ENCODE measurements at places on chromosomes 12 and 14.
A peak's percentile ranks its signal among the peaks of the same experiment; 100 is the strongest.

DNA sequence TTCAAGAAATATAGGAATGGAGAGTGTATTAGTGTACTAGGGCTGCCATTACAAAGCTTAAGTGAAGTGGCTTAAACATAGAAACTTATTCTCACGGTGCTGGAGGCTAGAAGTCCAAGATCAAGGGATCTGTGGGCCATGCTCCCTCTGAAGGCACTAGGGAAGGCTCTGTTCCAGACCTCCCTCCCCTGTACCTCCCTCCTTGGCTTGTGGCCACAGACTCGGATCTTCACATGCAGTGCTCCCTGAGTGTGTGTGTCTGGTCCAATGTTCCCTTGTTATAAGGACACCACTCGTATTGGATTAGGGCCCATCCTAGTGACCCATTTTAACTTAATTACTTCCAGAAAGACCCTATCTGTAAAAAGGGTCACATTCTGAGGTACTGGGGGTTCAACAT, 225.6 kb downstream of the VRK1 start:
- DNase-seq, result no peak
- no peaks in the 10 kb centered on the region for H3K4me1 ChIP-seq
- H3K36me3 ChIP-seq, result no peaks in the 10 kb centered on the region
- no peaks in the 10 kb centered on the region for H3K27me3 ChIP-seq

DNA sequence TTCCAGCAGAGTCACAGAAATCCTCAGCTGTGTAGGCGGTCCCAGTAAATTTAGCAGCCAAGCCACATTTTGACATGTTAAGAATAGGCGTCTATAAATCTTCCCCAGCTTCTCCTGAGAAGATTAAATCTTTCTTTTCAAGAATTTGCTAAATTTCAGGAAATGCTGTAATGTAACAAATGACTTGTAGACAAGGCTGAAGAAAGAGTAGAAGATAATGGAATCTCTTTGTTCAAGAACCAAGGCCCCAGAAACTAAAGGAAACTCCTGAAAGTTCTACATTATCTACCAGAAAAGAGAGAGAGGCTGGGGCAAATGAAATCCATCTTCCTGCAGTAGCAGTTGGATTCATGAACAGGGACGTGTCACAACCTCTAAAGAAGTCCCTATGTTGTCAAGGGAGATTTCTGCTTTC, 760.3 kb downstream of the NOVA1 start:
- no peaks in the 10 kb centered on the region for H3K27me3 ChIP-seq
- no peak overlapping the region for H3K4me3 ChIP-seq
- no peak overlapping the region for H3K27ac ChIP-seq
- H3K4me1 ChIP-seq, result no peaks in the 10 kb centered on the region
- DNase-seq, result no peak

GRCh38 chr14:98931911-98932310, 340.1 kb downstream of the BCL11B start:
- DNase-seq, result no peak
- peaks cover 3% of the 10 kb centered on the region for H3K4me1 ChIP-seq
- no peaks in the 10 kb centered on the region for H3K27me3 ChIP-seq
- H3K36me3 ChIP-seq, result no peaks in the 10 kb centered on the region
- no peak overlapping the region for H3K27ac ChIP-seq

- no peak overlapping the region for H3K27ac ChIP-seq
- no peaks in the 10 kb centered on the region for H3K36me3 ChIP-seq
- DNase-seq, result no peak
- no peaks in the 10 kb centered on the region for H3K4me1 ChIP-seq
- no peak overlapping the region for H3K4me3 ChIP-seq
These were observed 119.0 kb upstream of the CPSF6 start for GRCh38 chr12:69120354-69120753.

DNA sequence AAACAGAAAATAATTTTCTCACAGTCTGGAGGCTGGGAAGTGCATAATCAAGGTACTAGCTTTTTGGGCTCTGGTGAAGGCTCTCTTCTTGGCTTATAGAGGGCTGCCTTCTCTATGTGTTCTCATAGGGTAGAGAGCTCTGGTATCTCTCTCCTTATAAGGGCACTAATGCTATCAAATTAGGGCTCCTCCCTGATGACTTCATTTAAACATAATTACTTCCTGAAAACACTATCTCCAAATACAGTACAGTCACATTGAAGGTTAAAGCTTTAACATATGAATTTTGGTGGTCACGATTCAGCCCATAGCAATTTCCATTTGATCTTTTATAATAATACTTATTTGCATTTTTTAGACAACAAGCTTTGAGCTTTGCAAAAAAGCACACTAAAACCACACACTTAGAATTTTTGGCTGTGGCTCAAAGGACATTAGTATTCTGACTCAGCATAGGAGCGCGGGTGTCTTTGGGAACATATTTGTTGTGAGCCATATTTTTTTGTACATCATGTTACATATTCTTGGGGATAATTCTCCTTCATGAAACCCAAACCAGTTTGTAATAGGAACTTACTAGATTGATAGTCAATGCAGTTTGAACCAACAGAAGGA, 808.1 kb upstream of the FBXO33 start:
- no peaks in the 10 kb centered on the region for H3K27me3 ChIP-seq
- DNase-seq, result no peak
- no peak overlapping the region for H3K27ac ChIP-seq
- no peaks in the 10 kb centered on the region for H3K36me3 ChIP-seq
- no peak overlapping the region for H3K4me3 ChIP-seq
- H3K4me1 ChIP-seq, result no peaks in the 10 kb centered on the region

GRCh38 chr12:38373784-38374183, 57.2 kb downstream of the ALG10B start:
- DNase-seq, result no peak
- H3K4me3 ChIP-seq, result no peak overlapping the region
- H3K36me3 ChIP-seq, result no peaks in the 10 kb centered on the region
- H3K27ac ChIP-seq, result no peak overlapping the region

GRCh38 chr14:81401420-81402122, 1.4 kb upstream of the STON2 start:
- no peaks in the 10 kb centered on the region for H3K27me3 ChIP-seq
- no peaks in the 10 kb centered on the region for H3K36me3 ChIP-seq
- H3K4me1 ChIP-seq, result peaks cover 54% of the 10 kb centered on the region
- peak overlapping the region; percentile 87 for H3K27ac ChIP-seq
- H3K4me3 ChIP-seq, result no peak overlapping the region

- H3K27me3 ChIP-seq, result peaks cover 8% of the 10 kb centered on the region
- DNase-seq, result no peak
- H3K4me3 ChIP-seq, result no peak overlapping the region
- no peaks in the 10 kb centered on the region for H3K36me3 ChIP-seq
These were observed 25.0 kb upstream of the COCH start for GRCh38 chr14:30849354-30849753.

DNA sequence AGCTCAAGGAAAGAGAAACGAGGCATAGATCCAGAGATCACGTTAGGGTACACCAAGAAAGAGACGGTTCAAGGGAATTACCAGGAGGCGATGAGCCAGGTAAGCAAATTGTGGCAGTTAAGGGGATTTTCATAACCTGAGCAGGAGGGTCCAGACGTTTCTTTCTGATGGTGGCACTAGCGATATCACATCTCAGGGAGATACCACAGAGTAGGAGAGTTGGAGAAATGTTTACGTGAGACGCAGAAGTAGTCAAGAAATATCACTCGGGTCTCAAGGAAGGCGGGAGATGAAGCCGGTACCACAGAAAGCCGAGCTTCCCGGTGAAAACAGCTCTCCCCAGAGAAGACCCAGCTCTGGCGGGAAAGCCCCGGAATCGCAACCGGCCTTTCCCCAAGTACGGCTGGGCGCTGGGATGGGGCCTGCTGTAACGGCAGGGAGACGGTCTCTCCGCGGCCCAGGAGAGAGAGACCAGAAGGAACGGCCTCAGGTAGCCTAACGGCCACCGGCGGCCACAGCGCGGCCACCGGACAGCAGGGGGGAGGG, 485 bp downstream of the SENP1 start:
- no peak for DNase-seq
- peak overlapping the region; percentile 96 for H3K4me3 ChIP-seq
- H3K27me3 ChIP-seq, result no peaks in the 10 kb centered on the region
- H3K36me3 ChIP-seq, result no peaks in the 10 kb centered on the region
- peak overlapping the region; percentile 97 for H3K27ac ChIP-seq

DNA sequence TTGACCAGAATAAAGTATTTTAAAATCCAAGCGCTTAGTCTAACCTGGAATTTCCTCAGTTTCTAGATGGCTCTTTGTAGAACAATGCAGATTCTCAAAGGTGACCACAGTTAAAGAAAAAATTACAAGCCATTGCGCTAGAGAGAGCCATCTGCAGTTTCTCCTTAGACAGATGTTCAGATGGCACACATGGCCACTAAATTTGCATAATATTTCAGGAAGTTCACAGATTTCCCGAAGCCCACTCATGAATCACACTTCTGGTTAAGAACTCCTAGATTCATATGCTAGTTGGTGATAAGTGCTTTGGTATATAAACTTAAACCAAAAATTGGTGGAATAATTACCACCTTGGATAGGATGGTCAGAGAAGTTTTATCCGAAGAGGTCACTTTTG, 749 bp downstream of the AKAP3 start:
- no peaks in the 10 kb centered on the region for H3K36me3 ChIP-seq
- DNase-seq, result no peak
- H3K27me3 ChIP-seq, result no peaks in the 10 kb centered on the region
- peak overlapping the region; percentile 72 for H3K4me3 ChIP-seq
- H3K27ac ChIP-seq, result peak overlapping the region; percentile 90

GRCh38 chr14:52936437-52936836, 14.4 kb downstream of the FERMT2 start:
- H3K4me1 ChIP-seq, result no peaks in the 10 kb centered on the region
- H3K36me3 ChIP-seq, result no peaks in the 10 kb centered on the region
- no peak for DNase-seq
- no peak overlapping the region for H3K4me3 ChIP-seq
- no peak overlapping the region for H3K27ac ChIP-seq
- no peaks in the 10 kb centered on the region for H3K27me3 ChIP-seq

DNA sequence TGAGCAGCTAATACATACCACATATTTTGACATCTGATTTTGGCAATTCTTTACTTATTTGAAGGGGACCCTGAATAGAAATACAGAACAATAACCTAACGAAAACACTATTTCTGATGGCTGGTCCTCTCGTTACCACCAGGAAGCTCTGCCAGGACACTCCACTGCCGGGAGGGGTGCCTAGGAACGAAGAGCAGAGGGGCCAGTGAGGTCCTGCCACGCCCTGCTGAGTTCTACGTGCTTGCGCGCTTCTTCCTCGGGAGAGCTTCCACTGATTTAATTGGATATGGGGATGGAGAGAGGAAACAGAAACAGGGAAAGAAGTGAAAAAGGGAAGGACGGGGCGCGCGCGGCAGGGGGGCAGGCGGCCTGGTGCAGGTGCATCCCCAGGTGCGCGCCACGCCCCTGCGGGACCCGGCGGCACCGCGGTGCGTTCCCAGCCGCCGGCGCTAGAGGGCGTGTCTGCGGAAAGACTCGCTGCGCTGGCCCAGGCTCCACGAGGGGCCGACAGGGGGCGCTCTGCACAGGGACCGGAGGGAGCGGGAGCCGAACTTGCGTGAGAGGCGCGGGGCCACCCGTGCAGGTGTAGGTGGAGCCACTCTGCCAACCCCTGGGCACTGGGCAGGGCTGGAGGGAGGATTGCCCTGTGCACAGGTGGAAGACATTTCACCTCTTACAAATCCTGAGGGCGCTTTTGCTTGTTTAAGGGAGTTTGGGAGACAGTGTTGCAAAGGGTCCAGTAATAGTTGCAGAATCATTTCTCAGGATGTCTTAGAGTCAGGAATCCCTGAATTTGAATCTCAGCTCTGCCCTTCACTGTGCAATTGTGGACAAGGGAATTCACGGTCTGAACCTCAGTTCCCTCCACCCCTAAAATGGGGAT, 986.3 kb upstream of the TMEM132C start:
- peaks cover 22% of the 10 kb centered on the region for H3K27me3 ChIP-seq
- no peaks in the 10 kb centered on the region for H3K4me1 ChIP-seq
- DNase-seq, result no peak
- no peak overlapping the region for H3K27ac ChIP-seq

DNA sequence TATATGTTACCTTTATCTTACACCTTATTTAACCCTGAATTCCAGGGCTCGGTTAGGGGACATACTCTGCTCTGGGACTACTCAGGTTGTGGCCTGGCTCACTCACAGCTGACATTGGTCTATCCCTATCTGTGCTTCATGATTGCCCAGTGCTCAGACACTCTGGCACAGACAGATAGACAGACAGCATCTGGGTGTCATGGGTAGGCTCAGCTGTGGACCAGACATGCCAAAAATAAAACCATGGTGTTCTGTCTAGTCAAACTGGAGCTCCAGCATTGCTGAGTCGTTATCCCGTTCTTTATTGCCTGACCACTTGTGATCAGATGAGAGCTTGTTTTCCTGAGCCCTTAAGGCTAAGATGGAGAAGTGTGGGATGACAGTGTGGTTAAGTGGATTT, 29.0 kb downstream of the FBXW8 start:
- H3K36me3 ChIP-seq, result no peaks in the 10 kb centered on the region
- no peaks in the 10 kb centered on the region for H3K4me1 ChIP-seq
- H3K27ac ChIP-seq, result no peak overlapping the region
- no peak for DNase-seq

DNA sequence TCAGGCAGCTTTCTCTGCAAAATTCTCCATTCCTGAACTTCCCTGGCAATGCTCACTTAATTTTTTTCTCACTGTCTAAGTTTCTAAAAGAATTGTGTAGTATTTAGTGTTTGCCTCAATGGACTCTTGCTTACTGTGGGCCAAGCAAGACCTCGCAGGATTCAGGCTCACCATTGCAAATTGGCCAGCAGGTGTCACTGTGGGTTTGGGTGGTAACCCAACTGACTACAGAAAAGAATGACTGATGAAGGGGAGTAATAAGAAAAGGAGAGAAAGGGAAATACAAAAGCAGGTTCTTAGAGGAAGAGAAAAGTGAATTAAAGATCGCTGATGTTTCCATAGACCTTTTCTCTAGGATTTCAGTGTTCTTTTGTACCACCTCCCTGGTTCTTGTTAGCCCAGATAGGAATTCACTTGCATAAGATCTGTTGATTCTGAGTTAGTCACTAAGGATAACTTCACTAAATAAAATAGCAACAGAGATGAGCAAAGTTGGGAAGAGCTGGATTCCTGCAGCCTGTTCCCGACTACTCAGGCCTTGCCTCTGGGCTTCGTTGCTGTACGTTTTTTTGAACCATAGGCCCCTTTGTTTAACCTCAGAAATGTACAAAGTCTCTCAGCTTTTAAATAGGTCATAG, 386.5 kb upstream of the DDHD1 start:
- H3K36me3 ChIP-seq, result no peaks in the 10 kb centered on the region
- no peak for DNase-seq
- no peaks in the 10 kb centered on the region for H3K27me3 ChIP-seq
- no peak overlapping the region for H3K4me3 ChIP-seq
- peaks cover 7% of the 10 kb centered on the region for H3K4me1 ChIP-seq
- H3K27ac ChIP-seq, result peak overlapping the region; percentile 38

- H3K4me3 ChIP-seq, result no peak overlapping the region
- no peaks in the 10 kb centered on the region for H3K36me3 ChIP-seq
- DNase-seq, result no peak
These were observed 84.1 kb upstream of the TRAF3 start for GRCh38 chr14:102693006-102693755.

DNA sequence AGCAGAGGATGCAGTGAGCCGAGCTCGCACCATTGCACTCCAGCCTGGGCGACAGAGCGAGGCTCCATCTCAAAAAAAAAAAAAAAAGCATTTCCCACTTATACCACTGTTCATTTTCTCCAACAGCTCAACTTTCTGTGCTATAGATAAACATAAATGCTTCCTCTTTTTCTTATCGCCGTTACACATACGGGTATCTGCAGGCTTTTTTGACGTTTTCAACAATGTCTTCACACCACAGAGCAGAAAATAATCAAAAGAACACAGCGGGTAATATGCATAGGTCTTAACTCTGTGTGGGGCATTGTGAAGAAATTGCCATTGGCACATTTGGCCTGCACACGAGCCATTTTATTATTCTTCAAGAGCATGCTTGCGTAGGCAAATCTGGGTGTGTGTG, 86.4 kb downstream of the CAPZA3 start:
- H3K27me3 ChIP-seq, result no peaks in the 10 kb centered on the region
- DNase-seq, result no peak
- no peak overlapping the region for H3K4me3 ChIP-seq
- no peaks in the 10 kb centered on the region for H3K4me1 ChIP-seq
- no peak overlapping the region for H3K27ac ChIP-seq
- no peaks in the 10 kb centered on the region for H3K36me3 ChIP-seq

Measured in esophagus squamous epithelium (tissue), 5 donors.